Stimulated activated CD8-positive, alpha-beta memory T cell treated with anti-CD3 and anti-CD28 coated beads, Interleukin-4, amount 100 ng/mL, for 1 hour (primary cell): ENCODE measurements at places on chromosomes 7 and 10.

GRCh38 chr7:129607471-129608120 is 3.9 kb upstream of the NRF1 start:
- DNase-seq = no peak

GRCh38 chr10:99531026-99531695 is 1.6 kb upstream of the NKX2-3 start:
- no peak for DNase-seq

GRCh38 chr7:98130959-98131358 is 24.3 kb downstream of the LMTK2 start:
- no peak for DNase-seq

GRCh38 chr10:63515002-63515763 is 6.0 kb upstream of the REEP3 start:
- DNase-seq = no peak

GRCh38 chr7:45691155-45691656 is 117.0 kb downstream of the ADCY1 start:
- no peak for DNase-seq

DNA sequence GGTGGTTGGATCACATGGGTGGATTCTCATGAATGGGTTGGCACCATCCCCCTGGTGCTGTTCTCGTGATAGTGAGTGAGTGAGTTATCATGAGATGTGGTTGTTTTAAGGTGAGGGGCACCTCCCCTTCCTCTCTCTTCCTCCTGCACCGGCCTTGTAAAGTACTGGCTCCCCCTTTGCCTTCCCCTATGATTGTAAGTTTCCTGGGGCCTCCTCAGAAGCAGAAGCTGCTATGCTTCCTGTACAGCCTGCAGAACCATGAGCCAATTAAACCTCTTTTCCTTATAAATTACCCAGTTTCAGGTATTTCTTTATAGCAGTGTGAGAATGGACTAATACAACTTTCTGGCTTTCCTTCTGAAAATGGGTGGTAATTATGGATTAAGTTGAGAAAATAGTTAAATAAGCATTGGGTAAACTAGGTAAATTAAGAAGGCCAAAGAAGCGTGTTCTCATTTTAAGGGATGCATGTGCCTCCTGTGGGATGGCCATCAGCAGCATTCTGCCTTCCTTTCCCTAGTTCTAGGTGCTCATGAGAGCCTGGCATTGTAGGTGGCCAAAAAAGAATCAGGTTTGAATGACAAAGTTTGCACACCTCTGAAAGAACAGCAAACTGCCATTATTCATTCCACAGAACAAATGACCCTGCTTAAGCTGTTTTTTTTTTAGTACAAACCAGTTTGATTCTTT is 241.4 kb upstream of the CCDC6 start:
- DNase-seq = no peak

GRCh38 chr10:8386781-8387180 is 332.3 kb downstream of the GATA3 start:
- no peak for DNase-seq
